Stimulated activated CD4-positive, alpha-beta T cell treated with anti-CD3 and anti-CD28 coated beads, Interleukin-15, amount 100 ng/mL, for 1 hour (primary cell): ENCODE measurements at places on chromosomes 2 and 18.

DNA sequence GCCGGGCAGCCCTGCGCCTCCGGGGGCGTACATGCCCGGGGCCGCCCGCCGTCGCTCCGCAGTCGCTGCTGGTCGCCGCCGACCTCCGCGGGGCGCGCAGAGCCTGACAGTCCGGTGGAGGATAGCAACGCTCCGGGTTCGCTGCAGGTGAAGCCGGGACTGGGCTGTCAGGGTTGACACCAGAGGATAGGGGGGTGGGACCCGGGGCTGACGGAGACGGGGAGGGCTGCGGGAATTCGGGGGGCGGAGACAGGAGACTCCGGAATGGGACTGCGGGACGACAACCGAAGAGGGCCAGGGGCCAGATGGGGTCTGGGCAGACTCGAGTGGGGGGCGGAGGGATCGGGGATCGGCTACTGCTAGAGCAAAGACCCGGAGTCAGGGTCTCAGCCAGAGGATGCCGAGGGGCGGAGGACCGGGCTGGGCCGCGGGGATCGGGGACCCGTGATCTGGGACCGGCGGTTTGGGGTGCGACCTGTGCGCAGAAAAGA lies 403 bp downstream of the TMEM127 start:
- DNase-seq = no peak

DNA sequence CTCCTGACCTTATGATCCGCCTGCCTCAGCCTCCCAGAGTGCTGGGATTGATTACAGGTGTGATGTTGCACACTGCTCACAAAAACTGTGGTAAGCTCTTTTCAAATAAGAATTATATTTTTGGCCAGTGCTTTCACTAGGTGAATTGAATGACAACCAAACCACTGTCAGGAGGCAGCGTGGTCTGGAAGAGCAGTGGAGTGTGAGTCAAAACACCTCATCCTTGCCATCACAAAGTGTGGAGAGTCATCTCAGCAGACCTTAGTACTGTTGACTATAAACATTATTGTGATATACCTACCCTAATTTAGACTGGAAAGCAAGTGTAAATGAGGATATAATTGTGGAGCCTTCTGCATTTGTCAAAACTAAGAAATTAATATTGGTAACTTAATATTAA lies 61.3 kb downstream of the UBE2E3 start:
- no peak for DNase-seq

- no peak for DNase-seq
Measured at GRCh38 chr2:195027947-195028346, 629.1 kb upstream of the SLC39A10 start.

GRCh38 chr2:221486106-221486505 lies 86.0 kb downstream of the EPHA4 start:
- DNase-seq = no peak

GRCh38 chr18:6543330-6543908 lies 128.7 kb upstream of the L3MBTL4 start:
- DNase-seq = no peak

DNA sequence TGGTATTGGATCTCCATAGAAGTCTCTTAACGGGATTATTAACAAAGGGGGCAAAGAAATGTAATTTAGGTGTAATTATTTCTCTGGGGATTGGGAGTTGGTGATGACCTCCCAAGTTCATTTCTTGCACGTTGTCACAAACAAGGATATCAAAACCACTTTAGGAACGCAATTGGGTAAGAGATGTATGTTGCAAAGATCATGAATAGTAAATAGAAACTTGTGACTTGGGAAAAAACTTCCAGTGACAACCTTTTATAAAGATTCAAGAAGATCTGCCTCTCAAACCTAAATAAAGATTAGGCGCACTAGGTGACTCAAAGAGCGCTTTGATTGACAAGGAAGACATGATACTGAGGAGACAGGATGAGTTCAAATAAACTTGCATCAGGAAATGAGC lies 127.8 kb upstream of the TRIB2 start:
- no peak for DNase-seq

DNA sequence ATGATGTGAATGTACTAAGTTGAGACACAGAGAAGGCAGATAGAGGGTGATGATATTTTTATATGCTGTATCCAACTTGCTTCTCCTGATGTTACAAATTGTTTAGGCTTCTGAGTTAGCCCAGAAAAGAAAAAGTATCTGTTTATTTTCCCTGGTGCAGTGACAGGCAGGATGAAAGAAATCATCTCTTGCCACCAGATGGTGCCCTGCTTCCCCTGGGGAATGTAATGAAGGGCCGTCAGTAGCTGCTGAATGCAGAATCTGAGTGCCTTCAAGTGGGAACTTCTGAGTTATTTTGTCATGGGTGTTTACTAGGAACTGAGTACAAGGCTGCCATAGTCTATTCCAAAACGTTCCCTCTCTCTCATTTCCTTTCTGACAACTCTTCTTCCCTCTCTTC lies 525.6 kb downstream of the MBD2 start:
- DNase-seq = no peak

DNA sequence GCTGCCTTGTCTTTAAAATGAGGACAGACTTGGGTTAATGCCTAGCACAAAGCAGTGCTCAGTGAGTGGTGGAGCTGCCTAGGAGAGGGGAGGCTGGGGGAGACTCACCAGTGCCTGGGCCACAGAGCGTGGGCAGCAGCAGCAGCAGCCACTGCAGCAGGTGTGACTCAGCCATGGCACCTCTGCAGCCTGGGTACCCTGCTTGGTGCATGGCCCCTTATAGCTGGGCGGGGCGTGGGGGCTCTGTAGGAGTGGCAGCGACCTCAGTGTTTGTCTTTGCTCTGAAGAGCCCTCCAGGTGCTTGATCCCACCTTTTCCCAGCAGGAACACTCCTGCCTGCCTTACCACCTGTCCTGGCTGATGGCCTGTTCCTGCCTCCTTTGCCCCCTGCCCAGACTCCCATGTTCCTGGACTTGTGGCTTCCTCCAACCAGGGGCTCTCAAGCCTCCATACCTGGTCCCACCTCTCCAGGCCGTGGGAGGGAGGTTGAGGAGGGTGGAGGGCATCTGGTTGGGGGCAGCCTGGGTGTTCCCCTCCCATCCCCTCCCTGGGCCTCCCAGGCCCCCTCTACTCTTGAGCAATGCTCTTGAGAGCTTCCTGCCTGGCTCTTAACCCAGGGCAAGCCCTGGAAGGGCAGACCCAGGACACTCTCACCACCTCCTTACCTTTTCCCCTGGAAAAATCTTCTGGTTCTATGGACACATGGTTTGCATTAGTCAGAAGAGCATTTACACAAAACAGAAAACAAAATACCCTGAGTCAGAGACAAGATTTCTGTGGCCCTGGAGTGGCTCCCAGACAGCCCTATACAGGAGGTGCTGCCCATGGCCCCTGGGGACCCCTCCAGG lies at the start of gene SFTPB:
Gene SFTPB (minus strand): TSS at position 191 of the 848 bp plus-strand sequence. CDS start 16 bp downstream, at position 175.
- DNase-seq = no peak

DNA sequence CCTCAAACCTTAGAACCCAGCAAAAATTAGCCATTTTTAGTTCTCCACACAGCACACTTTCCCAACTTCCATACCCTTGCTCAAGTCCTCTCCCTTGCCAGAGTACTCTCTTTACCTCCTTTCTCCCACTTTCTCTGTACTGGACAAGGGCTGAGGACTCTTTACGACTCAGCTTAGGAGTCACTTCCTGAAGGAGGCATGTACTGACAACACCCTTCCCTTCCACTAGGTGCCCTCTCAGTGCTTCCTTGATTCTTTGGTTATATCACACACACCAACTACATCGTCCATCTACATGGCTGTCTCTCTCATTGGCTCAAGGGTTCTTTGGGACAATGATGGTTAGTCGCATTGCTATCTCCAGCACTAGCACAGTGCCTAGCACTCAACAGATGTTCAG lies 5.2 kb upstream of the C18orf63 start:
- DNase-seq = no peak

- no peak for DNase-seq
Measured at GRCh38 chr2:102238778-102239177, 52.0 kb downstream of the IL1RL2 start.

GRCh38 chr2:181122601-181123000 lies 142.2 kb downstream of the UBE2E3 start:
- no peak for DNase-seq

DNA sequence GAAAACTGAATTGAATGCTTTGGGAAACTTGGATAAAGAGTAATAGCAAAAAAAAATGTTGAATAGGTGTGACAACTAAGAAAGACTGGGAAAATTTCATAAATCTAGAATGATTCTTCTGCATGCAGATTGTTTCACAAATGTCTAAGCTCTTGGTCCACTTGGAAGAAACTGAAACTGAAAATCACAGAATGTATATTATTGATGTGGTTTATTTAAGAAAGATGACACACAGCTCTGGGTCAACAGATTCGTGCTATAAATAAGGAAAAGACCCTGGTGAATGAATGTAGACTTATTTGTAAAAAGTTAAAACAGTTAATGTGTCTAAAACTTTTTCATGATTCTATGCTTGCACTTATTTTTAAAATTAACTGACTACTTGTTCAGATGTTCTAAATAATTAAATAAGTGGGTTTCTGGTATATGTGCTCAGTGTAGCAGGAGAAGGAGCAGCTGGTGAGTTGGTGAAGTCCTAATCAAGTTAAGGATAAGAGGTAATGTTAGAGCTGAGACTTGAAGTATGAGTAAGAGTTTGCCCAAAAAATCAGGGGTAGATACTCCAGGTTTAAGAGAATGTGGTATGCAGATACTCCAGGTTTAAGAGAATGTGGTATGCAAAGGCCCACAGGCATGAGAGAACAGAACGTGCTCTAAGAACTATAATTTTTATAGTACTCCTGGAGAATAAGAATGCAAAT lies 24.5 kb downstream of the UGP2 start:
- no peak for DNase-seq

DNA sequence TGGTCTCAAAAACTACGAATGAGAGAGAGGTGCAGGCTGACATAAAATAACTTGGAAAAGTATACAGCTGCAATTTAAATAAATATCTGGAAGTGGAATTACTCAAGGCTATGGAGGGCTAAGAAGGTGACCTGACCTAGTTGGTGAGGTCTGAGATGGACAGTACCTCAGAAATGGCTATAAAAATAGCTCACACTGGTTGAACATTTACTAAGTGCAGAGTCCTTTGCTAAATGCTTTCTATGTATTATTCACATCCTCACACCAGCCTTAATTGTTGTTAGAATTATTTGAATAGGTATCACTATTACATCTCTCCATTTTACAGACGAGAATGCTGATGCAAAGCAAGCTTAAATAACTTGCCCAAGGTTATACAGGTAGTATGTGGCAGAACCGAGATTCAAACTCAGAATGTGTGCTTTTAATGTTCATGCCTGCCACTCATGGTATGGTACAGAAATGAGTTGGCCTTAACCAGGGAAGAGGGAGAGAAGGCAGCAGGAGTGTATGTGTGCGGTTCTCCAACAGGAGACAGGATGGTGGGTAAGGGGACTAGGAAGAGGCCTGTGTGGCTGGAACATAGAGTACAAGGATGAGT lies 37.4 kb downstream of the MRPL44 start:
- DNase-seq = no peak

DNA sequence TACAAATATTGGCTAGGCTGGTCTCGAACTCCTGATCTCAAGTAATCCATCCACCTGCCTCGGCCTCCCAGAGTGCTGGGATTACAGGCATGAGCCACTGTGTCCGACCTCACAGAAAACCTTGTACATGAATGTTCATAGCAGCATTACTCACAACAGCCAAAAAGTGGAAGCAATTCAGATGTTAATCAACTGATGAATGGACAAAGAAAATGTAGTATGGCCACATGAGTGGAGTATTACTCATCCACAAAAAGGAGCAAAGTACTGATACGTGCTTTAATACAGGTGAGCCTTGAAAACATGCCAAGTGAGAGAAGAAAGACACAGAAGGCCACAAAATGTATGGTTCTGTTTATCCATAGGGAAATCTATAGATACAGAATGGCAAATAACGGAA lies 20.6 kb downstream of the CEP192 start:
- no peak for DNase-seq

DNA sequence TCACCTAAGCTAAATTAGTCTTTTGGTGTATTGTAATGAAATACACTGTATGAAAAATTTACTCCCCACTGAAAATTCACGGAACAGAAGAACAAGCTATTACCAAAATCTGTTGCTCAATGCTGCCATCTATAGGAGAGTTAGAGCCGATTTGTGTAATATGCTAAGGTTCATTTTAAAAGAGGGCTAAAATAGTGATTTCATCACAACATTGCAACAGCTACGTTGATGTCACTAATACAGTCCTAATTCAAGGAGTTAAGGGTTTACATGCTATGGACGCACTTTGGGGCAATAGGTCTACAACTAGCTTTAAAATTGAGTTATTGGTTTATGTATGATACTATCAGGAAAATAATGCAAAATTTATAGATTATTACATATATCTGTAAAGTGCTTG lies 3.0 kb upstream of the IRS1 start:
- no peak for DNase-seq

DNA sequence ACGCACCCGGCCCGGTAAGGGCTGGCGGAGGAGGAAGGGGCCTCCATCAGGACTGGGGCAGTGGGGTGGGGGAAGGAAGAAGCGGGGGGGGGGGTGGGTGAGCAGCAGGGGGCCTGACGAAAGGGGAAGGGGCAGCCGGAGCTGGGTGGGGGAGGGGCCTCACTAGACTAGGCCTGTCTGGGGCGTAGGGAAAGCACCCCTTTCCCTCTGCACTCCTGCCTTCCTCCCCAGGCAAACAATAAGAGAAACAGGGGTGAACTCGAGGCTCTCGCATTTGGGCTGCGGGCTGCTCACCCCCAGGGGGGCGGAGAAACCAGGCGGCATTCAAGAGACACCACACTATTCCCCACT lies 82.7 kb upstream of the POMC start:
- no peak for DNase-seq

- DNase-seq = no peak
Measured at GRCh38 chr2:88161446-88162244, 8.5 kb upstream of the THNSL2 start.

DNA sequence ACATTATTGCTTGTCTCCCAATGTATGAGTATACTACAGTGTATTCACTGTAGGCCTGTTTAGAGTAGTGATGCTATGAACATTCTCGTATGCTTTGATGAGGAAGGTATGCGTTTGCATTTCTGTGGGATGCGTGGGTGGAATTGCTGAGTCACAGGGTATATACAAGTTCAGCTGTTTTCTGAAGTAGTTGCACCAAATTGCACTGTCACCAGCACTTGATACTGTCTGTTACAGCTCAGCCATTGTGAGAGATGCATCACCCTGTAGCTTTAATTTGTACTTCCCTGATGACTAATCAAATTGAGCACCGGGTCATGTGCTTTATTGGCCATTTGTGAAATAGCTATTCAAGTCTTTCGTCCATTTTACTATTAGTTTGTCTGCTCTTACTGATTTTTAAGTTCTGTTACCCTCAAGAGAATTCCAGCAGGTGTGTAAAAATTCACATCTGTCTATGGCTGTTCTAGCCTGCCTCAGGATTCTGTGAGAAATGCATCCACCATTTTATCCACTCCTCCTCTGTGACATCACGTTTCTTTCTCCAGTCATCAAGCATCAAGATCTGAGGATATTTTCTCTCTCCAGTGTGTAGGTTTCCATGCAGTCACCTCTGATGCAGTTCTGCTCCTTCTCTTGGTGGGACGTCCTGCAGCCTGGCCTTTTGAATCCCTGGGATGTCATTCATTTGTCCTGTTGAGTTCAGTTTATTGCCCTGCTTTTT lies 72.5 kb downstream of the DGKD start:
- DNase-seq = peak; percentile 40
